Sigmoid colon (tissue), 7 donors: ENCODE measurements at places on chromosomes 1 and 21. TPM values are rescaled to one million over a fixed set of nuclear protein-coding genes. Genes with fewer than 3 reads are reported as not detected.
A peak's percentile ranks its signal among the peaks of the same experiment; 100 is the strongest.

GRCh38 chr1:53165408-53165961 lies 23.0 kb upstream of the SLC1A7 start:
- no peak overlapping the region for H3K27ac ChIP-seq
- H3K36me3 ChIP-seq = no peaks in the 10 kb centered on the region
- no peaks in the 10 kb centered on the region for H3K4me1 ChIP-seq

- no peak for DNase-seq
- no peak overlapping the region for H3K27ac ChIP-seq
- no peaks in the 10 kb centered on the region for H3K27me3 ChIP-seq
- H3K4me3 ChIP-seq = no peak overlapping the region
- no peaks in the 10 kb centered on the region for H3K4me1 ChIP-seq
Observed at GRCh38 chr1:47024141-47024801, 802 bp downstream of the CYP4X1 start.

DNA sequence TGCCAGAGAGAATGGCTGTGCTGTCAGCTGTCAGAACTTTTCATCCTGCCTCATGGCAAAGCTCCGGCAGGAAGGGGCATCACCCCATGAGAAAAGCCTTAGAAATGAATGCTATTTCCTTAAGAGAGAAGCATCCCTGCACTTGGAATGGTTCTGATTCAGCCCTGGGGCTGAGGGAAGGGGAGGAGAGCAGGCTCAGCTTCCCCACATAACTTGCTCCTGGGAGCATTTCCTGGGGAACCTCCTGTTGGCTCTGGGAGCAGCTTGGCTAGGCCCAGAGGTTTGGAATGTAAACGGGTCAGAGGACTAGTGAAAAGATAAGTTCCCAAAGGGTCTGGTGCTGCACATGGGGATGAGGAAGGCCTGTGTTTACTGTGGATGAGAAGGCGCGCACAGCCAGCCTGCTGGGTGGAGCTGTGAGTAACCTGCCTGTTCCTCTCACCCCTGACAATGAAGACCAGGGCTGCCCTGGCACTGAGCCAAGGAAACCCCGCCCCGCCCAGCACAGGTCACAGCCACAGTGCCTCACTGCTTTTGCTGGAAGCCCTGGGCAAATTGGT lies 5.0 kb downstream of the PRELP start:
- peak overlapping the region; percentile 66 for H3K4me3 ChIP-seq
- no peaks in the 10 kb centered on the region for H3K27me3 ChIP-seq
- DNase-seq = peak; percentile 94

GRCh38 chr1:175124861-175125260 lies 57.2 kb downstream of the TNN start:
- H3K36me3 ChIP-seq = no peaks in the 10 kb centered on the region
- no peak for DNase-seq
- H3K27me3 ChIP-seq = no peaks in the 10 kb centered on the region
- no peaks in the 10 kb centered on the region for H3K4me1 ChIP-seq
- peak overlapping the region; percentile 33 for H3K27ac ChIP-seq

LCE2A gene
- not detected for total RNA-seq

DNA sequence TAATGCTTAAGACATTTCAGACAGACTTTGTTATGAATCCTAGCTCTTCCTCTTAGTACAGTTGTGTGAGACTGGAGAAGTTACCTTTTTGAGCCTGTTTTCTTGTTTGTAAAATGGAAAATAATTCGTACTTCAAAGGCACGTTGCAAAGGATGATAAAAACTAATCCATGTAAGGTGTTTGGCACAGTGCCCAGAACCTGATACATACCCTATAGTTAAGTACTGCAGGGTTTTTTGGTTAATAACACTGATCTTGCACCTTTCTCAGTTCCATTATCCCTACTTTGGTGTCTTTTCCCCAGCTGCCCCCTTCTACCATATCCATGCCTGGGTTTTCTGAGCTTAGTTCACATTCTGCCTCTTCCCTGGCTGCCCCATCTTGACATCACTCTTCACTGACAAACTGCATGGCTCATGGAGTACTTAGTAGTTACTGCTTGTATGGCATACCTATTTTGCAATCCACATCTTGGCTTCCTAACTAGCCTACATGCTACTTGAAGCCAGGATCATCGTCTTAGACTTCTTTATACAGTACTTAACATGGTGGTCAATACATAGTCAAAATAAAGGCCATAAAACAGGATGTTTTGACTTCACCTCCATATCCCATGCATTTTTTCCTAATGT lies 10.1 kb downstream of the CCDC185 start:
- H3K4me3 ChIP-seq = no peak overlapping the region
- H3K27ac ChIP-seq = no peak overlapping the region
- no peaks in the 10 kb centered on the region for H3K36me3 ChIP-seq
- H3K27me3 ChIP-seq = no peaks in the 10 kb centered on the region

DNA sequence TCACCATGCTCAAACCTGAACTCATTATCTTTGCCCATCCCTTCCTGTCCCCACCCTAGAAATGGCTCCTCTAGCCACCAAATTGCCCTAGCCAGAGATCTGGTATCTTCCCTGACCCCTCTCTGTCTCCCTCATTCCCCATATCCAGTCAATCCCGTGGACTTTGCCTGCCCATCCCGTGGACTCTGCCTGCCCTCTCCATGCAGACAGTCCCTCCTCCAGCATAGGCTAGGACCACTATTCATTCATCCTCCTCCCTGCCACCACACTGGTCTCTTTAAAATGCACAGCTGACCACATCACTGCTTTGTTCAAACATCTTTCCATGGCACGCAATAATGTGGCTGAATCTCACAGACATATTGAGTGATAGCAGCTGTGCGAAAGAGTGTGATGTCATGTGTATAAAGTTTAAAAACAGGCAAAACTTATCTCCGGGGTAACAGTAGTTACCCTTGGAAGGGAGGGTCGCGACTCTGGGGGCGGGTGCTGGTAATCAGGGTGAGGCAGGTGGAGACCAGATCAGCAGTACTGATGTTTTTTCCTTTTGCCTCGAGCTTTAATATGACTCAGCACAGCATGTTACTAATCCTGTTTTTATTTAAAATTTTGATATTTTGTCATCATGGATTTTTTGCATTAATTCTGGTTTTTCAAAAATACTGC lies 4.8 kb upstream of the SLC2A1 start:
- H3K27ac ChIP-seq = peak overlapping the region; percentile 81
- no peak for DNase-seq
- H3K4me1 ChIP-seq = no peaks in the 10 kb centered on the region
- no peaks in the 10 kb centered on the region for H3K27me3 ChIP-seq

- no peak overlapping the region for H3K27ac ChIP-seq
- no peak for DNase-seq
- H3K27me3 ChIP-seq = no peaks in the 10 kb centered on the region
- peaks cover 35% of the 10 kb centered on the region for H3K4me1 ChIP-seq
- no peaks in the 10 kb centered on the region for H3K36me3 ChIP-seq
- H3K4me3 ChIP-seq = no peak overlapping the region
Observed at GRCh38 chr1:177211231-177211630, 40.5 kb downstream of the BRINP2 start.

- H3K27ac ChIP-seq = peak overlapping the region; percentile 99
- H3K27me3 ChIP-seq = no peaks in the 10 kb centered on the region
- no peaks in the 10 kb centered on the region for H3K36me3 ChIP-seq
- no peak for DNase-seq
Observed at GRCh38 chr21:37367336-37367702, 746 bp downstream of the DYRK1A start.

DNA sequence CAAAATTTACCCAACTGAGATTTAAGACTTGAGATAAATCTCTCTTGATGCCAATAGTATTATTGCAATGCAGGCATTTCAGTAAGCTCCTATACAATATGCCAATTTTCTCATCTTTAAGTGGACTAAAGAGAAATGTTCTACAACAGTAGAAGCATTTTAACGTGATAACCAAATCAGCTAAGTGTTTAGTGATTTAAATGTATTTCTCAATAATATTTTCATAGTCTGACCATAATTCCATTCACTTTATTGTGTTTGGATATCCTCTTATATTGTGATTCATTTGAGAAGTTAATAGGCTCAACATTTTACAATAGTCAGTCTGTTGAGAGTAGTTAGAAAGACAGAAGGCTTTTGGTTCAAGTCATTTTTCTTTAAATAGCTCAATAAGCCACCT lies 44.6 kb upstream of the DR1 start:
- no peak for DNase-seq
- H3K27me3 ChIP-seq = no peaks in the 10 kb centered on the region

DNA sequence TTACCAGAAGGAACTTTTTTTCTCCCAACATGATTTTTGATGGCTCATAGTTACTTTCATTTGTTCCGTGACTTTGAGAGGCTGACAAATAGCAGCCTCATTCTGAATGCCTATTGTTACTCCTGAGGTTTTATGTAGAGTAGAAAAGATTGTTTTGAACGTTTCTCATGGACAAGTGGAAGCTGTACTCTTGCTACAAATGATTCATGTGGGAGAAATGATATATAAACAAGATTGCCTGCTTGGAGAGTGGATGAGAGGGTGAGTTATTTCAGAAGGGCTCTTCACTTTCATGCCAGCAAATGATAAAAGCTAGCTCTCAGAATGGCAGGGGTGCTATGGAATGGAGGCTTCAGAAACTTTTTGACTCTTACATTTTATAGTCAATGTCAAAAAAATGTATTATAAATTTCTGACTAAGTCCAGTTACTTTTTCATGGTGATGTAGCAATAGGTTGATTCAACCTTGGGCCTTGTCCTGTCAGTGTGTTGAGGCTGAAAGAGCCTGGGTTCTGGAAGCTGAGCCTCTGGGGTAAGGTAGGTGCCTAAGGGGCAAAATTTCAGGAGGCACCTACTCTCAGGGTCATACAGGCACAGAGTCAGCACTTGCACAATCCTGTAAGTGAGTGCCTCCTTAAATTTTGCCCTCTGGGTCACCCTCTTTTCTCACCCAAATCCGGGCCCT lies 19.4 kb downstream of the JUN start:
- peak overlapping the region; percentile 15 for H3K27ac ChIP-seq
- DNase-seq = no peak
- no peak overlapping the region for H3K4me3 ChIP-seq
- H3K4me1 ChIP-seq = peaks cover 29% of the 10 kb centered on the region
- H3K36me3 ChIP-seq = no peaks in the 10 kb centered on the region
- H3K27me3 ChIP-seq = no peaks in the 10 kb centered on the region

- DNase-seq = no peak
- H3K27me3 ChIP-seq = no peaks in the 10 kb centered on the region
- no peak overlapping the region for H3K27ac ChIP-seq
- no peak overlapping the region for H3K4me3 ChIP-seq
- no peaks in the 10 kb centered on the region for H3K4me1 ChIP-seq
- H3K36me3 ChIP-seq = no peaks in the 10 kb centered on the region
Observed at GRCh38 chr1:209598227-209598626, 14.7 kb downstream of the CAMK1G start.

DNA sequence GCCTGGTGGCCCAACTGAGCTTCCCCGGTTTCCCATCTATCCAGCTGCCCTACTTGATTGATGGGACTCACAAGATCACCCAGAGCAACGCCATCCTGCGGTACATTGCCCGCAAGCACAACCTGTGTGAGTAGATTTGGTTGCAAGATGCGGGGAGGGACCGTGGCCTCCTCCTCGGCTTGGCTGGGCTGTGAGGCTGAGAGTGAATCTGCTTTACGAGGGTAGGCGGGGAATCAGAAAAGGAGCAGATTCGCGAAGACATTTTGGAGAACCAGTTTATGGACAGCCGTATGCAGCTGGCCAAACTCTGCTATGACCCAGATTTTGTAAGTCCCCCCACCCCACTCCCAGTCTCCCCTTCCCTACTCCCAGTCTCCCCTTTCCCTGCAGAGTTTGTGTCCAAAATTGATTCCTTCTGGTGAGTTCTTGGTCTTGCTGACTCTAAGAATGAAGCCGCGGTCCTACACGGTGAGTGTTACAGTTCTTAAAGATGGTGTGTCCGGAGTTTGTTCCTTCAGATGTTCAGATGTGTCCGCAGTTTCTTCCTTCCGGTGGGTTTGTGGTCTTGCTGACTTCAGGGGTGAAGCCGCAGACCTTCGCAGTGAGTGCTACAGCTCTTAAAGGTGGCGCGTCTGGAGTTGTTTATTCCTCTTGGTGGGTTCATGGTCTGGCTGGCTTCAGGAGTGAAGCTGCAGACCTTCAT lies 1.5 kb downstream of the GSTM2 start:
- H3K4me1 ChIP-seq = peaks cover 12% of the 10 kb centered on the region
- H3K36me3 ChIP-seq = no peaks in the 10 kb centered on the region
- no peak for DNase-seq
- H3K4me3 ChIP-seq = peak overlapping the region; percentile 16
- no peaks in the 10 kb centered on the region for H3K27me3 ChIP-seq
- no peak overlapping the region for H3K27ac ChIP-seq

DNA sequence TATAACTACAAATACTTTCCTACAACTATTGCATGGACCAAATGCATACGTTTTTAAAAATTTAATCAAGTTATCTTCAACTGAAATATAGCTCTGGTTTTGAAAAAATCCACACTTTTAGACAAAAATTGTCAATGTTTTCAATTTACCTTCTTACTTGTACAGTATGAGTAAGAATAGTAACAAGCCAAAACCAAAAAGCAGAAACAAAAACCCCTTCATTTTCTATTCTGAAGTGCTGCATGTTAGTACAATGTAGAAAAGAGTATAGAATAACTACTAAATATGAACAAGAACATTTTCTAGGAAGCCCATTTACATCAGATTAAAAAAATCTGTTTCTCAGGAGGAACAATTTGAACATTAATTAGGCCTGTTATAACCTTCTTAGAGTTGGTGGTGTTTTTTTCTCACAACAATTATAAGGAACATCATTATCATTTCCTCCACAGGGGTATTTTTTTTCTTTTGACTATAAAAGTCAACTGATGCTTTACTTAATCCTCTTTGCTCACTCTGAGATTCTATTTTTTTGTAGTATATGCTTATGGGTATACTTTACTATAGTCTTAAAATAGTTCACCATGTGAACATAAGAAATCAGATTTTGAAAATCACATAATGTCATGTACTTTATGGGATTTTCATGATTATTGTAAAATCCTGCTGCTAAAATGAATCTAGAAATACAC lies 475.4 kb downstream of the PTBP2 start:
- no peaks in the 10 kb centered on the region for H3K27me3 ChIP-seq
- no peak overlapping the region for H3K4me3 ChIP-seq
- H3K36me3 ChIP-seq = no peaks in the 10 kb centered on the region

NOS1AP gene
- 4.6 TPM for total RNA-seq

OLFML3 gene
- total RNA-seq = 149 TPM

ADCY10 gene
- total RNA-seq = 0.28 TPM

NES gene
- total RNA-seq = 21.0 TPM

- no peaks in the 10 kb centered on the region for H3K27me3 ChIP-seq
- no peaks in the 10 kb centered on the region for H3K36me3 ChIP-seq
- no peaks in the 10 kb centered on the region for H3K4me1 ChIP-seq
- DNase-seq = no peak
- no peak overlapping the region for H3K4me3 ChIP-seq
Observed at GRCh38 chr1:83832194-83832593, 166.7 kb downstream of the TTLL7 start.

GRCh38 chr21:22575165-22575584 lies 1577.0 kb downstream of the NCAM2 start:
- H3K27ac ChIP-seq = no peak overlapping the region
- no peaks in the 10 kb centered on the region for H3K4me1 ChIP-seq
- H3K27me3 ChIP-seq = no peaks in the 10 kb centered on the region
- H3K4me3 ChIP-seq = no peak overlapping the region
- DNase-seq = no peak
- no peaks in the 10 kb centered on the region for H3K36me3 ChIP-seq

GRCh38 chr1:5692664-5693063 lies 299.6 kb downstream of the NPHP4 start:
- DNase-seq = no peak
- no peak overlapping the region for H3K27ac ChIP-seq
- no peak overlapping the region for H3K4me3 ChIP-seq
- no peaks in the 10 kb centered on the region for H3K36me3 ChIP-seq
- no peaks in the 10 kb centered on the region for H3K27me3 ChIP-seq
